ENCODE measurements at places on chromosomes 7 and 10. TPM values are rescaled to one million over a fixed set of nuclear protein-coding genes. Genes with fewer than 3 reads are reported as not detected.

The CCDC172 gene
- not detected for total RNA-seq

GRCh38 chr10:62049624-62050345, 148.3 kb downstream of the ARID5B start:
- no peak for DNase-seq

The ZNF679 gene
- not detected for total RNA-seq

DNA sequence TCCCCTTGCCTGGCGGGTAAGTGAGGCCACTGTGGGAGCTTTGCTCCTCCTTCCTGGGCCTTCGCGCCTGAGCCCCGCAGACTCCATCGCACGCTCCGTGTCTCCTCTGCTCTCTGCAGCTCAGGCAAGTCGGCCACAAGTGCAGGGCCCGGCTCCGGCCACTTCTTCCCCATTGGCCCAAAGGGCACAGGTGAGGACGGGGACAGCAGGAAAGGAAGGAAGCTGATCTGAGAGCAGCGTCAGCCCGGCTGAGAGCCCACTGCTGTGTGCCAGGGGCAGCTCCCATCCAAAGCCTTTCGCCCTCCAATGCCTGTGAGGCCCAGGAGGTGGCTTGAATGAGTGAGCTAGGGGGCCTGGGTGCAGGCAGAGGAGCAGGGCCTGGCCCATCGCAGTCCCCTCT, 33.7 kb upstream of the RHEB start:
- DNase-seq, result no peak

DNA sequence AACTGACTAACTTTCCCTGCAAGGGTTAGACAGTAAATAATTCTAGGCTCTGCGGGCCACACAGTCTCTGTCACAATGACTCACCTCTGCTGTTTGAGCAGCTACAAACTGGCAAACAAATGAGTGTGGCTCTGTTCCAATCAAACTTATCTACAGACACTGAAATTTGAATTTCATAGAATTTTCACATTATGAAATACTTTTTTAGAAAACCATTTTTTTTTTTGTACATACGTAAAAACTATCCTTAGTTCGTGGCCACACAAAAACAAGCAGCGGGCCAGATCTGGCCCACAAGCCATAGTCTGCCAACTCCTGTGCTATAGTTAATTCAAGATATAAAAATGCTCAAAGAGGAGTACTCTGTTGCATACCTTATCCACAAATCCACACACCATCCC, 32.6 kb downstream of the PIP4K2A start:
- DNase-seq, result no peak

GRCh38 chr7:39735903-39736302, 112.5 kb downstream of the RALA start:
- no peak for DNase-seq

The CASTOR2 gene
- total RNA-seq, result 48.7 TPM

- no peak for DNase-seq
Measured at GRCh38 chr7:134197345-134197744, 70.2 kb downstream of the LRGUK start.

- DNase-seq, result no peak
Measured at GRCh38 chr7:7829667-7830066, 111.3 kb upstream of the RPA3 start.

The RHOBTB1 gene
- 26.4 TPM for total RNA-seq

- no peak for DNase-seq
Measured at GRCh38 chr10:1101946-1102345, 45.8 kb downstream of the WDR37 start.

The HECW1 gene
- 62.1 TPM for total RNA-seq

- DNase-seq, result no peak
Measured at GRCh38 chr7:24716480-24717246, 40.6 kb downstream of the GSDME start.

The ZNF736 gene
- 46.2 TPM for total RNA-seq

- DNase-seq, result no peak
Measured at GRCh38 chr10:96074776-96075175, 31.4 kb downstream of the CCNJ start.

DNA sequence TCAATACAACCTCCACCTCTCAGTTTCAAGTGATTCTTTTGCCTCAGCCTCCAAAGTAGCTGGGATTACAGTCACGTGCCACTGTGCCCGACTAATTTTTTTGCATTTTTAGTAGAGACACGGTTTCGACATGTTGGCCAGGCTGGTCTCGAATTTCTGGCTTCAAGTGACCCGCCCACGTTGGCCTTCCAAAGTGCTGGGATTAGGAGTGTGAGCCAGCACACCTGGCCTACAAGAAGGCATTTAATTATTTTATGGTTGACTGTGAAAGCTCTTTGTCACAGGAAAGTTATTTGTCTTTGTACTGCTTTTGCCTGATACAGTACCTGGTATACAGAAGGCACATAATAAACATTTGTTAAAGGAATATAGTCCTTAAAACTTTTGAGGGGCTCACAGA, 12.9 kb downstream of the MYOZ1 start:
- no peak for DNase-seq

DNA sequence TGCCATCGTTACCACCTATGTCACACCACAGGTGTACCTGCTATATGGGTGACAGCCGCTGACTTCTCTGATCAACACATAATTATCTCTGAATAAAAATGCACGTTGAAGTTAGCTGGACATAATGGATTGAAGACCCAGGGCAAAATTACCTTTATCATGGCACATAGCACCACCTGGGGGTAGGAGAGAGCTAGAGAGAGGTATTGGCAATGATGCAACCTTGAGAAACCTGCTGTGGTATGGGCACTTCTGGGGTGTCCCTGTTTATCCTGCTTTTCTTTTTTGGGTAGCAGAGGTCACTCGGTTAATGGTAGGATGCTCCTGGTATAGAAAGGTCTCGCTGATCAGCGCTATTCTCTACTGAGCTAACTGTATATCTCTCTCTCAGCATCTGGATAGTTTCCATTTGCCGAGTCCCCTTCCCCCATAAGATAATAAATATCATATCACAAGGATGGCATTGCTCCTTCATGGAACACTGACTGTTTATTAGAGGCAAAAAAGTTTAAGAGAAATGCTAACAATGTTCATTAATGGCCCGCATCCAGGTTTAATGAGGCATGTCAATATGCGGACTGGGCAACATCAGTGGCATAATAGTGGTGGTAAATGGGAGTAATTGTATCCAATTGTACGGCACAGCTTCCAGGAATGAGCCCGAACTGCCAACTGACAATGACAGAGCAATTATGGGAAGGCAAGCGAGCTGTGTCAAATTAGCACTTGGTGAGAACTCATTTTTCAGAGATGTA, 323.1 kb downstream of the TFEC start:
- DNase-seq, result no peak

The CDHR3 gene
- 21.7 TPM for total RNA-seq

The TEX47 gene
- not detected for total RNA-seq

DNA sequence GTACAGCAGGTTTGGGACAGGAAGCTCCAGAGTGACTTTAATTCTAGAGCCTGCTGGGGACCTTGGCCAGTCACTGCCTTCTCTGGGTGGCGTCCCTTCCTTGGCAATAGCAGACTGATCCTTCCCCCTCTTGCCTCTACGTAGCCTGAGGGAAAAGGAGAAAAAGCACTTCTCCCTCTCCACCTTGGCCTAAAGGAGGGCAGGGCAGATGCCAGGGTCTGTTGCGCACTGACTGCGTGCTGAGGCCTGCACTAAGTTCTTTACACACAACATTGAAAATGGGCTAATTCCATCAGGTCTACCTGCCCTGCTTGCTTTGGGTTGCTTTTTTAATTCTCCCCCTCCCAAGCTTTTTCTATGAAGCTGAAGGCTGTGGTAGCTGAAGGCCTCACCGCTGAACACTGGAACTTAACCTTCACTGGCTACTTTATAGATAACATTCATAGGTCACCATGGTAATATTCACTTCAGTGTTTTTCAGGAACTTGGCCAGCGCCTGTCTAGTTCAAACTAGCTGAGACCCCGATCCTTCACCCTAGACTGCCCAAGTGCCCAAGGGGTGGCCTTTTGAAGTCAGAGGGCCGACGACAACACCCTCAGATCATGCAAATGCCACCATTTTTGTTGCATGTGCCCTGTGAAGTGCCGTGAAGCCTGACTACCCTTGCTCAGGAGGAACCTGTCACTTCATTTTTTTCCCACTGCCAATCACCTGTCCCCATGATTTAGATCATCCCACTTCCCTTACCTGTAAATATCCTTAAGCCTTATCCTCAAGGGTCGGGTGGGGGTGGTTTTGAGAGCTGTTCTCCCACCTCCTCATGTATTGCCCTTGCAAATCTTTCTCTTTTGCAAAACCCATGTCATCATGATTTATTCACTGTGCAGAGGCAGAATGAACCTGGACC, 28.7 kb downstream of the PRF1 start:
- no peak for DNase-seq

DNA sequence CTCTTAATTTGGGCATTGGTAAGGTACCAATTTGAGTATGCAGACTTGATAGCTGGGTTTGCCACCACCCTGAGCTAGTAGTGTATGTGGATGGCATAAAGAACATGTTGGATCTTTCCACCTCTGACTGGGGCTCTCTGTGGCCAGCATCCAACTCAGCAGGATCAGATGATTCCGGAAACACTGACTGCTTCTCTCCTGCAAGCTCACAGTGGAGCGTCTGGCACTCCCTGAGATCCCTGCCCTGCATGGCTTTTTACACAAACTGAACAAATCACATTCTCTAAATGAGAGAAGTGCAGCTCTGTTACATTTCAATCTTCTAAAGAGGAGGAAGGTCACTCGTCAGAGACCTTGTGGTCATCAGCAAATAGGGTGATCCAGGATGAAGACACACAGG, 1057.5 kb downstream of the NRG3 start:
- DNase-seq, result peak; percentile 2

- no peak for DNase-seq
Measured at GRCh38 chr7:106114716-106115383, 2.7 kb upstream of the SYPL1 start.

DNA sequence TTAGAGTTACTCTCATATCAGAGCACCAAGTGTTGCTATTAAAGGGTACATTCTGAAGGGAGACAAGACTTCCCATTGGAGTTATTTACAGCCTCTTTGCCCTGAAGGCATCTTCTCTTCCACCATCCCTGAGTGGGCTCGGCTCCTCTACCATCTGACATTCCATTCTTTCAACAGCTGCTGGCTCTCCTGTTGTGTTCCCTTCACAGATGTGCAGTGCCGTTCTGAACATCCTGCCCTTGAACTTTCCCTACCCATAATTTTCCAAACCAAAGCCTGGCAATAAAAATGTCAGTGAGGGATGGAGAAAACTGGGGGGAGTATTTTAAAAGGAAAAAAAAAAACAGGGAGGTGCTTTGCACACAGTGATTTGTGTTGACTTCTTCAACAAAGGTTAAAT, 392.9 kb downstream of the KCNMA1 start:
- no peak for DNase-seq

The FXYD4 gene
- not detected for total RNA-seq

DNA sequence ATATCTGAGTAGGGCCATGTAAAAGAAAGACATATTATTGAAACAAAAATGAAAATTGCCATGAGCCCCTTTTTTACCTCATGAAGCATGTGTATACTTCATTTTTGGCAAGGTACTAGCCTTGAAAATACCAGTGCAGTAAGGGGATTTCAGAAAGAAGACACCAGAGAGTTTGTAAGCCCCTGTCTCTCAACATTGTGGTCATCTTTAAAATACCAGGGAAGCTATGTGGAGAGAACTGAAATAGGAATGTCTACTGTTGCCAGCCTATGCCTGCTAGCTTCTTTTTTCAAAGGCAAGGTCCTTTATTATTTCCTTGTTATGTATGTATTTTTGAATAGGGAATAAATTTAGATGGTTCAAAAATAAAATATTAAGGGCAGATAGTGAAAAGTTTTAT, 57.8 kb downstream of the CASD1 start:
- DNase-seq, result no peak

GRCh38 chr10:30986053-30986555, 45.6 kb downstream of the ZNF438 start:
- DNase-seq, result no peak

The LIPF gene
- 0.27 TPM for total RNA-seq

The HOXA10 gene
- not detected for total RNA-seq

DNA sequence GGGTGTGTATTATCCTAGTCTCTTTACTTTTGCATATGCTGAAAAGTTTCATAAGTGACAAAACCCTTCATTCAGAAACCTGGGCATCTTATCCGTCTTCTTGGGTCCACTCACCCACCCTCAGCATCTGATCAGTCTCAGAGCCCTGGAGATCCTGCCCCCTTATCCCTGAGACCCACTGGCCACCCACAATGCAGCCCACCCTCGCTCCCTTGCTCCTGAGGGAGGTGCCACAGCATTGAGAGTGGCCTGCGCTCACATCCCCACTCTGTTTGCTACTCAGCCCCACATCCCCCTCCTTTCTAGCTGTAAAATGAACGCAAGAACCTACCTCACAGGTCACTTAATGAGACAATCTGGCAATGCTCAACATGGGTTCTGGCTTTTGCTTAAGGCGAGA, 27.3 kb downstream of the PDIA4 start:
- no peak for DNase-seq

DNA sequence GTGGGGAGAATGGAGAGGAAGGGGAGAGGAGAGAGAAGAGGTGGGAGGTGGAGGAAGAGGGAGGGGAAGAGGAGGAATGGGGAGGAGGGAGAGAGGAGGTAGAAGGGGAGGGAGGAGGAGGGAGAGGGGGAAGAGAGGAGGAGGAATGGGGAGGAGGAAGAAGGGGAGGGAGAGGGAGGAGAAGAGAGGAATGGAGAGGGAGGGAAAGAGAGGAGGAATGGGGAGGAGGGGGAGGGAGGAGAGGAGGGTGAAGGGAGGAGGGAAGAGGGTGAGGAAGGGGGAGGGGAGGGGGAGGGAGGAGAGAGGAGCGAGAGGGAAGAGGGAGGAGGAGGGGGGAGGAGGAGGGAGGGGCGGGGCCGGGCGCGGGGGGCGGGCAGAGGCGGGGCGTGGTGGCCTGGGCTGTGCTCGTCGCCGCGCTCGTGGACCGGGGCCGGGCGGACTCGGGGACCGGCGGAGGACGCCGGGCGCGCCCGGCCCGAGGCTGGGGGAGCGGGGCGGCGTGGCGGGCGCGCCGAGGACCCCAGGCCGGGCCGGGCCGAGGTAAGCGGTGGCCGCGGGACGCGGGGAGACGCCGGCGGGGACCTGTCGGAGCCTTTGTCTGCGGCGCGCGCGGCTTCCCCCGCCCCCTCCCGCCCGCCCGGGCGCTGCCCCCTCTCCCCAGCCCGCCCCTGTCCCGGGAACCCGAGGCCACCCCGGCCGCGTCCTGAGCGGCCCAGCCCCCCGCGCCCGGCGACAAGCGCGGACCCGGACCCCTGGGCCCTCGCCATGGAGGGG, at the start of gene SLC29A4:
TSS of gene SLC29A4 (plus strand) at position 401 of the 774 bp plus-strand sequence. CDS start 4,874 bp downstream, outside the sequence.
- peak; percentile 59 for DNase-seq

DNA sequence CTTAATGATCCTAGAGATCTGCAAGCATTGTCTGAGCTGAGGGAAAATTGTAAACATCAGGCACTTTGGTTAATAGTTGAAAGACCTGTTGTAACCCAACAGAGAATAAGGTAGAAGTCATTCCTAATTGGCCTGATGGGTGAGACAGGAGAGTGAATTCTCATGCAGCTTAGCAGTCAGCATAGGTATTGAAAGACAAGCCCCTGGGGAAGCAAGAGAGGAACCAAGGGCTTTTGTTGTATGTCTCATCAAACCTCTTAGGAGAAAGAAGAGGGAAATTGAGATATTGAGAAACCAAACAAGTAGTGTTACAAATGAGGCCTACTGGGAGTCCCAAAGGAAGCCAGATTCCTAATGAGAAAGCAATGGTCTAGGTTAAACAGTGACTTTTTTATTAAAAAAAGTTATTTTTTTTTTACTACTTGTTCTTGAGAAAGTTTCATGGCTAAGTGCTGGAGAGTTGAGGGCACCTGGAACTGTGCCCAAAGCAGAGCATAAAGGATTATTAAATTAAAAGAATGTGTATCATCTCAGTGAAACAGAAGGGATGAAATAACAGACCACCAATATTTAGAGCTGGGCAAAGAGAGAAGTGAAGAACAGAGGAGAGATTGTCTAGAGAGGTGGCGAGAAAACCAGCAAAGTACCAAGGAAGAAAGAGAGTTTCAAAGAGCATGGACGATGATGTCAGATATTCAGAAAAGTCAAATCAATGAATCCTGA, 168.9 kb downstream of the CDK14 start:
- no peak for DNase-seq
